ENCODE measurements at places on chromosomes 11 and 22.
A peak's percentile ranks its signal among the peaks of the same experiment; 100 is the strongest.

DNA sequence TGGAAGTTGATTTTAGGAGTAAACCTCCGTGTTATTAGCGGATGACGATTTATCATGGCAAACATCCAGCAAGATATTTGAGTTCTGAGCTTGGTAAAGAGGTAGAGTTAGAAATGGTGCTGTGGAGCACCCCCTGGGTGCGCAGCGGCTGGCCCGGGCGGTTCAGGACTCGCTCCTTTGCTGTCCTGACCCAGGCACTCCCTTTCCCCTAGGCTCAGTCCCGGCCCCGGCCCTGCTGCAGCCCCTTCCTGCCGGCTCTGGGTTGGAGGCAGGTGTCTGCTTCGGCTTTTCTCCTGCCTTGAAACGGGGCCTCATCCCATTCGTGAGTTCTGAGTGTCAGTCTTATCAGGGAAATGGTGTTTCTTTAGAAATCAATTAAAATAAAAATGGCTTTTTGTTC, 33.4 kb downstream of the AP2A2 start:
- no peak for DNase-seq

- no peak for DNase-seq
Observed at GRCh38 chr11:36566407-36567053, 1.3 kb upstream of the RAG1 start.

GRCh38 chr11:74783241-74783871, 34.7 kb downstream of the RNF169 start:
- DNase-seq = peak; percentile 74

DNA sequence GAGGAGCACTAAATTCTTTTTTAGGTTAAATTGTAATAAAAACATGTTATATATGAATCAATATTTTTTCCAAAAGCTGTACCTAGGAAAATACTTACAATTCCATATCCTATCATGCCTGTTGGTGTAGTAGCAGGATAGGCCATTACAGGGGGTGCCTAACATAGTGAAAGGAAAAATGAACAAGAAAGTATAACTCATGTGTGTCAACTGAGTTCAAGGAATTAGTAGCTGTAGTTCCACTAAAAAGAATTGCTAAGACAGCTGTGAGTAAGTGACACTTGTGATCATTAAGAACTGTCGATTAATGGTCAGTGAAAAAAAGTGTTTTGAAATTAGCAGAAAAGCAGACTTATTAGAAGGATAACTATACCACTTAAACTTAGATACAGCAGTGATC, 92.4 kb downstream of the PICALM start:
- DNase-seq = no peak

- DNase-seq = no peak
Observed at GRCh38 chr22:34966980-34967565, 98.9 kb upstream of the ISX start.
